ENCODE measurements at places on chromosomes 3 and 15. TPM values are rescaled to one million over a fixed set of nuclear protein-coding genes. Genes with fewer than 3 reads are reported as not detected.

GRCh38 chr3:66411961-66412887 is 88.6 kb downstream of the LRIG1 start:
- no peak for DNase-seq

Gene CHRM5
- polyA plus RNA-seq, result not detected

Gene APBA2
- polyA plus RNA-seq, result 3.2 TPM

Gene SLC9A9
- 4.1 TPM for polyA plus RNA-seq

Gene BFSP2
- not detected for polyA plus RNA-seq

DNA sequence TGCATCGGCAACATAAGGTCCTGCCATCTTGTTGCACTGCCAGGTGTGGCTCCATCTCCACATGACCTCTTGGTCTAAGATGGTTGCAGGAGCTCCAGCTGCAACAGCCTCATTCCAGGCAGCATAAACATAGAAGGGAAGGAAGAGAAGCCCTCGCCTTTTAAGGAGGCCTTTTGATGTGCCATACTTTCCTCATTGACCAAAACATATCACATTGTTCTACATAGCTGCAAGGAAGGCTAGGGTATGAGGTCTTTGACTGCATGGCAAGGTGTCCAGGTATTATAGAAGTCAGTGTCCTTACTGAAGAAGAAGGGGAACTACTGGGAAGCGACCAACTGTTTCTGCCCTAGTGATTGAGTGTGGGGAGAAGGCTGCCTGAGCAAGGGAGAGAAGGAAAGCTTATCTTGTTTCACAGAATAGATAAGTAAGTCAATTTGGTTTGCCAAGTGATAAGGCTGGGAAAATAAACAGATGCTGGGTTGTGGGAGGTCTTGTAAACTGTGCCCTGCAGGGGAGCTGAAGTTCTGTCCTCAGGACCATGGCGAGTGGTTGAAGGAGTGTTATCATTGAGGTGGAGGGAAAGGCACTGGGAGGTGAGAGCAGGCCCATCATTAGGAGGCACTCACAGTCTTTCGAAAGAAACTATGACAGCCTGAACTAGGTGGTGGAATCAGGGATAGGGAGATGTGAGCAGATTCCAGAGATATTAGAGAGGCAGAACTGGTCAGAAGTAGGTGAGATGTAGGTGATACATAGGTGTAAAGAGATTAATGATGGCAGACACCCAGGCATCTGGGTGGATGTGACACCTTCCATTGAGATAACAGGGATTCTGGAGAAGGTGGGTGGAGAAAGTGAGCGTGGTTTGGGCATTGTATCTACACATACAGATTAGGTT is 93.8 kb upstream of the IGF1R start:
- DNase-seq, result no peak

DNA sequence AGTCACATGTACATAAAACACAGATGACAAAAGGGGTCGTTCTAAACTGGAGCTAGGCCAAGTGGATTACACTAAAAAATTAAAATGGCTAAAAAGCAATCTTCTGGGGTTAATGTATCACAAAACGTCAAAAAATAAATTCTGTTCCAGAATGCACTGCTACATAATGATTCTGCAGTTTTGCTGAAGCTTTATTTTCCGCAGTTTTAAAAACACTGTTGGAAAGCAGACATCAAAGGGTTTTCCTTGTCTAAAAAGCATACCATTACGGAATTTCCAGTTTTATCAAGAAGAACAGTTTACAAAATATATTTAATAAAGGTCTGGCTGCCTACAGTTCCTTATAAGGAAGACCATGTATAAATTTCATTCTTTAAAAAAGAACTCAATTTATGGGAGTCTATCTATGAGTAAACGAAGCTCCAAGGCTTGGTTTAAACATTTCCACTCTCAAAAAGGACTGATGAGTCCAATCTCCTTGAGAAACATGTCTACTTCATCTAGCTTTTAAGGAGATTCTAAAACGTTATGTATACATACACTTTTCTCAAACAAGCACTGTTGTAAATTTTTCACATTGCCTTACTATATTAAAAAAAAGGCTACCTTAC is 1.3 kb downstream of the DMXL2 start:
- DNase-seq, result no peak

GRCh38 chr3:141052201-141053069 is 1.3 kb downstream of the SPSB4 start:
- DNase-seq, result peak; percentile 24

DNA sequence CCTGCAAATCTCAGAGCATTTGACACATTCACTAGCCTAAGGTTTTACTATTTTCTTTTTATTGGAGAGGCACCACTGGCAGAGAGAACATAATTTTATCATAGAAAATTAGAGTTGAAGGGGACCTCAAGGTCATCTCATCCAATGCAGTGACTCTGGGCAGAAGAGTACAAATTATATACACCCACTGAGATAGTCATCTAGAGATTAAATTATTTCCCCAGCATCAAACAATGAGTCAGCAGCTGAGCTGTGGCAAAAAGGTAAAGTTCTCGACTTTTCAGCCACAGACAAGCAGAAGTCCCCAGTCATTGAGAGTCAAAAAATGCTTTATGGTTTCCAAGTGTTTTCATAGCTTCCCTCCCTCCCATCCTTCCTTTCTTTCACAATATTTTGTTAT is 39.3 kb upstream of the SEMA6D start:
- DNase-seq, result no peak

DNA sequence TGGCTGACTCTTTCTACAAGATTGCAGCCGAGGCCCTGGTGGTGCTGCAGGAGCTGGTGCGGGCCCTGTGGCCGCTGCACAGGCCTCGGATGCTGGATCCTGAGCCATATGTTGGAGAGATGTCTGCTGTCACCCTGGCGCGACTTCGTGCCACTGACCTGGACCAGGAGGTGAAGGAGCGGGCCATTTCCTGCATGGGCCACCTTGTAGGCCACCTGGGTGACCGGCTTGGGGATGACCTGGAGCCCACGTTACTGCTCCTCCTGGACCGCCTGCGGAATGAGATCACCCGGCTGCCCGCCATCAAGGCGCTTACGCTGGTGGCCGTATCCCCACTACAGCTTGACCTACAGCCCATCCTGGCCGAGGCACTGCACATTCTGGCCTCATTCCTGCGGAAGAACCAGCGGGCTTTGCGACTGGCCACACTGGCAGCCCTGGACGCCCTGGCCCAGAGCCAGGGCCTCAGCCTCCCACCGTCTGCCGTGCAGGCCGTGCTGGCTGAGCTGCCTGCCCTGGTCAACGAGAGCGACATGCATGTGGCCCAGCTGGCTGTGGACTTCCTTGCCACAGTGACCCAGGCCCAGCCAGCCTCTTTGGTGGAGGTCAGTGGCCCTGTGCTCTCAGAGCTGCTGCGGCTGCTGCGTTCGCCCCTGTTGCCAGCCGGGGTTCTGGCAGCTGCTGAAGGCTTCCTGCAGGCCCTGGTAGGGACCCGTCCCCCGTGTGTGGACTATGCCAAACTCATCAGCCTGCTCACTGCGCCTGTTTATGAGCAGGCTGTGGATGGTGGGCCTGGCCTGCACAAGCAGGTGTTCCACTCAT is 20.3 kb downstream of the CAND2 start:
- DNase-seq, result no peak

Gene PGBD4
- 0.89 TPM for polyA plus RNA-seq

- no peak for DNase-seq
These were observed 158.7 kb downstream of the SUCLG2 start for GRCh38 chr3:67495751-67496150.

DNA sequence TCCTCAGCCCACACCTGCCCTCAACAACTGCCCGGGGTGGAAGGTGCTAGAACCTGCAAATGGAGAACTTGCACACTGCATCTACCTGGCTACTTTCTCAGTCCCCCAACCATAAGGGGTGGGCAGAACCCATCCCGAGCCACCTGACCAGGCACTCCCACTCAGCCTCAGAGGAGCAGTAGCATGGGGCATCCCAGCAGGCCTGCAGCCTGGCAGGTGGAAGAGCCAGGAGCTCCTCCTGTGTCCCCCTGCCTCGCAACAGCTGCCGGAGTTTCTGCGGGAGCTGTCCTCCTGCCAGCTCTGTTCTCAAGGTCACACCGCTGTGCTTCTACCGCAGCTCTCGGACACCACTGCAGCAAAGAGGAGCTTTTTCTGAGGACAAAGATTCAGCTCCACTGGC is 27.5 kb downstream of the RAB6B start:
- DNase-seq, result no peak

DNA sequence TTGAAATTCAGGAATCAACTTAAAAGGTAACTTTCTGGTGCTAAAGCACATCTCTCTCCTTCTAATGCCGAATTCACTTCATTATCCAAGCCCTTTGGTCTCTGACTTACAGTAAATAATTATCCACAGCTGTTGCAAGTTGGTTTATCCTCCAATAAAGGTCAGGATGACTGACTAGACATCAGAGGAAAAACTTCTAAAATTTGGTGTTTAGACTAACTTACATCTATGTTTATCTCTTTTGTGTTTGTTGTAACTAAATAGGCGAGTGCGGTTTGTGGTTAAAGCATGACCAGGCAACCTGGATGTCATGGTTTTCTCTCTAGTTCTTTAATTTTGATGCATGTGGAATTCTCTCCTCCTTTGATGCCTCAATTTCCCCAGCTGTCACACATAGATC is 237.4 kb upstream of the LRTM1 start:
- no peak for DNase-seq

Gene GPR156
- polyA plus RNA-seq, result 0.13 TPM

- DNase-seq, result no peak
These were observed 151.6 kb downstream of the FOXB1 start for GRCh38 chr15:60155661-60156060.

Gene MESD
- 20.7 TPM for polyA plus RNA-seq

DNA sequence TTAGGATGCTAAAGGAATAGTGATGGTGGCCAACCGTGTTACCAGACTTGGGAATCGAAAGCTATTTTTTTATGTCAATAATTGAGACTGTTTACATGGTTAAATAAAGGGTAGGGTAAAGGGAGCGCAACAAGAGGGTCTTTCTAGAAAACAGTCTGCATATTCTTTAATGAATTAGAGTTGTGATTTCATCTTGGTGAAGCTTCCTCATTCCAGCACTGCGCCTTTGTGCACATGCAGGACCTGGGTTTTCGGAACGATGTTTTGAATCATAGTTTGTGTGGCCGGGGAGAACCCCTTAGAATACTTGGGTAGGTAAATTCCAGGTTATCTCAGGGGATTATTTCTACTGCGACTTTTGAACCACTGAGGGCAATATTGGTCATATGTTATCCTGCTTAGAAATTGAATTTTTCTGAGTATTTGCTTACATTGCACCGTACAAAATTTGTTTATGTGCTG is 1.3 kb downstream of the PIK3CA start:
- peak; percentile 28 for DNase-seq

- no peak for DNase-seq
These were observed 47.0 kb downstream of the FAM81A start for GRCh38 chr15:59485036-59485435.

Gene POLG
- 47.0 TPM for polyA plus RNA-seq

- no peak for DNase-seq
These were observed 5.1 kb upstream of the KLHL40 start for GRCh38 chr3:42680271-42680670.

DNA sequence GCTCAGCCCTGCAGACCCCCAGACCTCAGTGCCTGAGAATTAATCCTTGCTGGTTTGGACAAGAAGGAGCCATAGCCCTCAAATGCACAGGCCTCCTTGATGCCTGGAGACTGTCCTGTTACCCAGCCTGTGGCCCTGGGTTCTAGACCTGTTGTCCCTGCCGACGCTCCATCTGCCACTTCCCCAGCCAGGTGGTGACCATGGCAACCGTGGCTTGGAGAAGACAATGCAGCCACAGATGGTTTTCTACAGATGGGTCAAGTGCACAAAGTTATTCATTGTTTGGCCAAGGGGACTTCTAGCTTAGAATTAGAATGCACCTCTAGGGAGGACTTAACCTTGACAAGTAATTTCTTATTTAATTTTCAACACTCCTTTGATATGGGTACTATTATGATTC is 297.1 kb downstream of the UACA start:
- no peak for DNase-seq

- no peak for DNase-seq
These were observed 120.7 kb downstream of the CMSS1 start for GRCh38 chr3:99938270-99938911.

Gene SLC28A1
- polyA plus RNA-seq, result 27.8 TPM

Data from small intestine (tissue), 16 donors.